ENCODE measurements at places on chromosomes 12 and 14. TPM values are rescaled to one million over a fixed set of nuclear protein-coding genes. Genes with fewer than 3 reads are reported as not detected.

Gene P2RX2
- not detected for total RNA-seq

Gene PNMA1
- total RNA-seq, result 67.3 TPM

Gene DIO2
- total RNA-seq, result 3.2 TPM

Gene KLHL33
- 0.35 TPM for total RNA-seq

Gene MAP3K9
- total RNA-seq, result 1.0 TPM

Gene PROX2
- 1.1 TPM for total RNA-seq

Gene KRT72
- not detected for total RNA-seq

Gene B4GALNT3
- 5.4 TPM for total RNA-seq

Gene YAF2
- total RNA-seq, result 28.1 TPM

Gene INHBC
- total RNA-seq, result 0.68 TPM

Gene KRT81
- total RNA-seq, result not detected

Gene A2ML1
- total RNA-seq, result 1.0 TPM

Gene TMEM121
- 0.97 TPM for total RNA-seq

Gene DBX2
- total RNA-seq, result 0.36 TPM

Gene MYRFL
- total RNA-seq, result not detected

Gene KIF5A
- 66.5 TPM for total RNA-seq

Gene GPX2
- 0.64 TPM for total RNA-seq

Gene TMTC3
- 36.4 TPM for total RNA-seq

Gene PLEKHD1
- 0.31 TPM for total RNA-seq

Gene GPR65
- total RNA-seq, result 0.05 TPM

Gene SLC6A15
- total RNA-seq, result 37.9 TPM

All from motor neuron (in vitro differentiated cells).